CD4-positive, alpha-beta memory T cell (primary cell): ENCODE measurements at places on chromosomes 3 and 15. TPM values are rescaled to one million over a fixed set of nuclear protein-coding genes. Genes with fewer than 3 reads are reported as not detected.

Gene DZIP1L
- not detected for polyA plus RNA-seq

Gene SLC35G2
- polyA plus RNA-seq, result 0.38 TPM

Gene RTP3
- polyA plus RNA-seq, result not detected

Gene CKMT1A
- polyA plus RNA-seq, result not detected

Gene CPB1
- not detected for polyA plus RNA-seq
